RPMI7951 (cell line): ENCODE measurements at places on chromosomes 1 and 21.

DNA sequence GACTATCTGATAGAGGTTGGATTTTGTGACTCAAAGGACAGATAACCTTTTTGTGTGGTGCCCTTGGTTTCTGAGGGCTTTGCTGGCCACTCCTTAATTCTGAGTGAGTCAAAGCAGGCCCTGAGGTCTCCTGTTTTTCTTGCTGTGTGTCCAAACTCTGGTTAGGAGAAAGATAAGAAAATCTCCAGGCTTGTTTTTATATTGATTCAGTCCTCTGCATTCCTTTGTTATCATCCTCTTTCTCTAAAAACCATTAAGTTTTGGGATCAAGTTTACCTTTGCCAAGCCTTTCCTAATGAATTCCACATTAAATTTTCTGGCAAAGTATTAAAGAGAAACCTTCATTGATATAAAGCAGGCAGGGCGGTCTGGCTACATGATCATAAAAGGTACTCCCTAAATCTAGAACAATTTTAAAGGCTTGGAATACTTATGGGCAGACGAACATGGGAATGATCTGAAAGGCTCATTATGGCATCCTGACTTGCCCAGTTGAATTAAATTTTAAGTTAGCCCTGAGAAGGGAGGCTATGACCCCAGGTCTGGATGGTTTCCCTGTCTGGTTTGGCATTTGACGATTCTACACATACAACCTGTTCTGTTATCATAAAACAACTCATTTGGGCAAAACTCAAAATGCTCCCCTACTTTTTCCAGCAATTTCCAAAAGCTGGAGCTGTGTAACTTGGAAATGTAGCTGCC lies 20.8 kb downstream of the ZBTB8B start:
- no peak for DNase-seq

- no peak for DNase-seq
Measured at GRCh38 chr1:156845055-156845952, 13.6 kb downstream of the INSRR start.

DNA sequence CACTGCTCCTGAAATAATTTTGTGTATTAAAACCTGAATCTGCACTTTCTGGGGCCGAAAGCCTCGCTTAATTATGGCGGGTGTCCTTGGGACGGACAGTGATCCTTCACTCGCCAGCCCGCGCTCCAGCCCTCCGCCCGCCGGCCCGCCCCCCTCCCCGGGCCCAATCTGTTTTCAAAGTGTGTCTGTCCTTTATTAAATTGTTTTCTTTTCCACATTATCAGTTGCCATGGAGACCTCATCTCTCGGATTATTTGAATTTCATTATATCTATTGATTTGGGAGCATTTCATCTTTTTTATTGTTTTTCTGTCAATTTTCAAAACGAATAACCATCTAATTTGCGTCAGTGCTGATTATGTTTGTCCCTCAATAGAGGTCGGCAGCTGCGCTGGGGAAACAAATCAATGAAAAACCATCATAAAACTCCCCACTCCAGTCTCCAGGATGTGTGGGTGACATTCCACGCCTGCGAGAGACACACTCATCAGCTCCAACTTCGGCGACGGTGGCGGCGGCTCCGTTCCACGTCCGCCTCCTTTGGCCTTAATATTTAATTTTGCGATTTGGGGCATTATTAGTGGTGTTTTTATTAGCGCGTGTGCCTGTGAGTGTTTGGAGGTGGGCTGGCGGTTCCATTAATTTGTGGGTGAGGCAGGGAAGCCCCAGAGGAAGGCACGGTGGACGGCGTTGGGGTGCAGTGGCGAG lies 123.9 kb downstream of the CASZ1 start:
- DNase-seq = no peak

- no peak for DNase-seq
Measured at GRCh38 chr1:15683345-15684039, 628 bp upstream of the PLEKHM2 start.

GRCh38 chr21:35886887-35887286 lies 173.4 kb downstream of the SETD4 start:
- DNase-seq = no peak

DNA sequence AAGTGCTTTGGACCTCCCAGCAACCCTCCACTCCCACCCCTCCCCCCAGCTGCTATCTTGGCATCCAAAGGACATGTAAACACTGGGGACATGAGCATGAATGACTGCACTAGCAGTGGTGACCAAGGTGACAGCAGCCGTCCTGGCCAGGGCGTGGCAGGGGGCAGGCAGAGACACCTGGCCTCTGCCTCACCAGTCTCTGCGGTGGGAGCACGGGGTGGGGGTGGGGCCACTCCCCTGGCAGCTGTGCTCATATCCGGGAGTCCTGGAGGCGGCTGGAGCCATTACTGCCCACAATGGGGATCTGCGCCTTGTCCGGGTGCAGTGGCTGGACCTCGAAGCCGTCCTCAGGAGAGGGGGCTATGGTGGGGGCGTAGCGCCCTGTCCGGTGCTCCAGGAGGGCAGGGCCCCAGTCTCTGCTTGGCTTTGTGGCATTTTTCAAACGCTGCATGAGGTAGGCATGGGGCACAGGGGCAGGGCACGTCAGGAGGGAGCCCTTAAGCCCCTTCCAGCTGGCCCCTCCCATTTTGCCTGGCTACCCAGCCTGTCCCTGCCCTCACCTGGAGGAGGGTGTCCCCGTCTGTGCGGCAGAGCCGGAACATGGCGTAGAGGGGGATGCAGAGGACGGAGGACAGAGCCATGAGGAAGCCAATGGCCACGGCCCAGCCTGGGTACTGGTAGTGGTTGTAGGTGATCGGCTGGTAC lies 6.0 kb downstream of the CCDC24 start:
- no peak for DNase-seq

- DNase-seq = no peak
Measured at GRCh38 chr1:226211181-226211821, 12.2 kb upstream of the MIXL1 start.

DNA sequence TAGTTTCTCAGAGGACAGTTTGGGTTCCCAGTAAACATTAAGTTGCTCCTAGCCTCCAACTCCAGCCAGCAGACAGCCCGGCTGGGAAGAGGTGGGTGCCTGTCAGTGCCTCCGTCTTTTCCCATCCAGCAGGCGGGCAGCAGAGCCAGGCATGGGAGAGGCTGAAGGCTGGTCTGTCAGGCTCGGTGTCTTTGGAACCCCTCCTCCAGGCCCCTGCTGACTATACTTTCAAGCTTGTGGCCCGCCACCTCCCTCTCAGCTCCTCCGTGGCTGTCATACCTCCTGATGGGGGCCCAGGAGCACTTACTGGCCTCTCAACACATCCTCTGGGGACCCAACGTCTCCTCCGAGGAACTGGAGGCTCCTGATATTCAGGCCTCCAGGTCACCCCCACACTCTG lies 140.9 kb downstream of the ACTL8 start:
- DNase-seq = no peak

DNA sequence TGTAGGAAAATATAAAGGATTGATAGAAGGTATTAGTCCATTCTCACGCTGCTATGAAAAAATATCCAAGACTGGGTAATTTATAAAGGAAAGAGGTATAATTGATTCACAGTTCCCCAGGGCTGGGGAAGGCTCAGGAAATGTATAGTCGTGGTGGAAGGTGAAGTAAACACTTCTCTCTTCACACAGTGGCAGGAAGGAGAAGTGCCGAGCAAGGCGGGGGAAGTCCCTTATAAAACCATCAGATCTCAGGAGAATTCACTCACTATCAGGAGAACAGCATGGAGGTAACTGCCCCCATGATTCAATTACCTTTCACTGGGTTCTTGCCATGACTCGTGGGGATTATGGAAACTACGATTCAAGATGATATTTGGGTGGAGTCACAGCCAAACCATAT lies 1806.0 kb downstream of the MRPL39 start:
- DNase-seq = no peak

GRCh38 chr1:91872559-91873081 lies 13.3 kb downstream of the TGFBR3 start:
- DNase-seq = peak; percentile 40

- peak; percentile 89 for DNase-seq
Measured at GRCh38 chr1:21254335-21254951, 35.8 kb downstream of the ECE1 start.

DNA sequence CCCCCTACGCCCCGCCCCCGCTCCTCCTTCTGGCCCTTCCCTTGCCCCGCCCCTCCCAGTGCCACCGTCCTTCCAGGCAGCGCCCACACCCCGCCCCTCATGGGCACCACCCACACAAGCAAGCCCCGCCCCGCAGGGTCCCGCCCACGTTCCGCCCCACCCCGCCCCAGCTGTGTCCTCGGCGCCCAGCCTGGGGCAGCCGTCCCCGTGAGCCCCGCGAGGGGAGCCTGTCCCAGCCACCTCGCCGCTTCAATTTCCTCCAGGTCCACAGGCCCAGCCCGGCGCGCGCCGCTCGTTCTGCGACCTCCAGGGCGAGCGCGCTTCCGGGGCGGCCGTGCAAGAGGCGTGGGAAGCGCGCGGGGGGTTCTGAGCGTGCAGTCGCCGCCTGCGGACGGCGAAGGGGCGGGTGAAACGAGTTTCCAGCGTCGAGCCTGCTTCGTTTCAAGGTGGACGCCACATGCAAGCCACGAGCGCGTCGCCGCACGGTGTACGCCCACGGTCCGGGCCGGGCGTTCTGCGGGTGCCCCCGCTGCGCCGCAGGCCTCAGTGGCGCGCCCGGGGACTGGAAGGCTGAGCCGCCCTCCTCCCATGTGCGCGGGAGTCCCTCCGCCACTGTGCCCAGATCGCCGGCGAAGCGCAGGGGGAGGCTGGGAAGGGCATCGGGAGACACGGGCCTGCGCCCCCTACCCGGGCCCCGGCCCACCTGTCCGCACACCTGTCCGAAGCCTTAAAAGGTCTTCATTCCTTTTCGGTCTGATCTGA lies 10.8 kb upstream of the FAAP20 start:
- DNase-seq = peak; percentile 89

- DNase-seq = no peak
Measured at GRCh38 chr1:210633636-210634035, 304.9 kb downstream of the HHAT start.

- no peak for DNase-seq
Measured at GRCh38 chr1:155858800-155859233, 550 bp upstream of the SYT11 start.

DNA sequence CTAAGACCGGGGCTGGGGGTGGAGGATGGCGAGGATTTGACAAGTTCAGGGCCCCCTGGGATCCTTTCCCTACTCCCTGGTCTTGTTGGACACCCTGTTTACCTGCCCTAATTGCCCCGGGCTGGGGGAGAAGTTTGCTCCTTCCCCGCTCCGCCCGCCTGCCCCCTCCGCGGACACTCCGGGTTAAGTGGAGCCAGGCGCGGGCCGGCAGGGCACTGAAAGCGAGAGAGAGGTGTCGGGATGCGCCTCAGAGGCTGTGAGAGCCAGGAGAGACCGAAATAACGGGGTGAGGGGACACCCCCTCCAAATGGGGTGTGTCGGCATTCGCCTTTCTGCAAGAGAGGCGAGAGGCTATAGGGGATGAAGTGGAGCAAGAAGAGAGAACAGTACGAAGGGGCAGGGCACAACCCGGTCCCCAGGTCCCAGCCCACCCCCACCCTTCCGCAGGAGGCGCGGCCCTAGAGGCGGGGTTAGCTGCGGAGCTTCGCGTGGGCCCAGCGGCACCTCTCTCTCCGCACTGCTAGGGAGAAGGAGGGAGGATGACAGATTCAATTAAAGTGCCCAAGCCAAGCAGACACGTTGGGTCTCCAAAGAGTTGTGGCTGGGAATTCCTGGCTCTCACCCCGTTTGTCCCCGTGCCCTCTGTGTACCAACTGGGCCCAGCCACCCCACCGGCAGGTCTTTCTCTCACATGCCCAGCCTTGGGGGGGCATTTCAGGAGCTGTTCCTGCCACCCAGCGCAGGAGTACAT lies 3.8 kb downstream of the EFNA3 start:
- no peak for DNase-seq

DNA sequence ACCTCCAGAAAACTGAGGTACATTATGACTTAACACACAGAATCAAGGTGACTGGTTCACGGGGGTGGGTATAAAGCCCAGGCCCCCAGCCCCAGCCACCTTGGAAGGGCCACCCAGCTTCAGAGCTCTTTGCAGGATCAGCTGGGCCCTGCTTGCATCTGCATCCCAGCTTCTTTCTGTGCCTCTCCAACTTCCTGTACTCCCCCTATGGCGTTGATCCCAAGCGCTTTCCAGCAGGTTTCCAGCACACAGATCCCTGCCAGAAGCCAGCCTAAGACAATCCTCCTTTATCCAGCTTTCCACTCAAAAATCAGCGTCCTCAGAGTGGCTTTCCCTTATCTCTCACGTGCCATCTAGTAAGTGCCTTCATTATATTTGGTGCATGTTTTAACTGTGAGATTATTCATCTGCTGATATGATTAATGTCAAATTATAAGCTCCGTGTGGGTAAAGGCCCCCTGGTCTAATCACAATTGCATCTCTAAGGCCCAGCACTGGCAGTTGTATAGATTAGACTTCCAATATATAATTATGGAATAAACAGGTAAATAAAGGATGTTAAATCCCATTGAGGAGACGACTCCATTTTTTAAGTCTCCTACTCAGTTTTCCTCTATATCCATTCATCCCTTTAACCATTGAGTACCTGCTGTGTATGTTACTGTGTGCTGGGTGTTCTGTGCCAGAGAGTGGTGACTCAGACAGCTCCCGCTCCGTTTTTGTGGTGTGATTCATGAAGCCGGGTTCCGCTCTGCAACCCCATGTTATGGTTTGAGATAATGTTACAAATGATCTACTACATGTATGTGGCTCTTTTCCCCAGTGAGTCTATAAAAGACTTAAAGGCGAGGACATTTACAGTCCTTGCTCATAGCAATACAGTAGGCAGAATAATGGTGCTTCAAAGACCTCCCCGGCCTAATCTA lies 387.6 kb downstream of the PCP4 start:
- no peak for DNase-seq

- no peak for DNase-seq
Measured at GRCh38 chr1:155040358-155041093, 6.9 kb downstream of the DCST1 start.
